ENCODE measurements at places on chromosomes 16 and 17.

- no peak overlapping the region for H3K27ac ChIP-seq
- DNase-seq = no peak
- H3K27me3 ChIP-seq = no peaks in the 10 kb centered on the region
- no peak overlapping the region for H3K4me3 ChIP-seq
Measured at GRCh38 chr17:79781736-79782575, 4.0 kb downstream of the CBX2 start.

DNA sequence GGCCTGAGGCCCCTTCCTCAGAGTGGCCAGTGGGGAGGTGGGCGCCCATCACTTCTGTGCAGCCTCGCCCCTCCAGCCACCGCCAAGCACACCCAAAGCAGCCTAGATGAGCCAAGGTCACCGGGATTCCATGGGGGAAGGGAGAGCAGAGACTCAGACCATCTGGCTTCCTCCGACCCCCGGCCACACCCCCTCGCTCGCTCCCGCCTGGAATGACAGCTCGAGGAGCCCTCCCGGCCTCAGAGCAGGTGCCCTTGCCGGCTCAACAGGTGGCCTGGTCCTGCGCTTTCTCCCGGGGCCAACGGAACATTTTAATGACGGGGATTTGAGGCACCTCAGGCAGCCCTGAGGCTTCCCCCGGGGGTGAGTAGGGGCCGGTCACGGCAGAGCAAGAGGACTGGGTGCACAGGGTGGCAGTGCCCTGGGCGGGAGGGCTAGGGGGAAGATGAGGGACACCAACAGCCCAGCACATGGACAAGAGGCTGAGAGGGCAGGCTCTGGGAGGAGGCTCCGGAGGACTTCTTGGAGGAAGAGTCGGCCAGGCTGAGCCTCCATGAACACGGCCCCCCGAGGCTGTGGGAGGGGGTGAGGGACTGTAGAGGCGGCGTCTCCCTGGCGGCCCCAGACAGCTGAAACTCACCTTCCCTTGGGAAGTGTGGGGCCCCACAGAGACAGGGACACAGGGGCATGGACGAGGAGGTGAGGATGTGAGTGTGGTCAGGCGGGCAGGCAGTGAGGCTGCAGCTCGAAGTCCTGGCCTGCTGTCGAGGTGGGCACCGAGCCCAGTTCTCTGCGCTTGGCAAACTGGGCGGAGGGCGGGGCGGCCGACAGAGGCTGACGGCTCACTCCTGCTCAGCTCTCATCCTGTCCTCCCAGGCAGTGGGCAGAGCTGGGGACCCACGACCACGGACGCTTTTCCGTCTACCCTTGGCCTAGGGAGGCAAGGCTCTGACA, 12.5 kb upstream of the C1QTNF8 start:
- H3K4me3 ChIP-seq = no peak overlapping the region
- H3K4me1 ChIP-seq = peaks cover 9% of the 10 kb centered on the region
- peak; percentile 90 for DNase-seq
- no peaks in the 10 kb centered on the region for H3K36me3 ChIP-seq
- H3K27me3 ChIP-seq = no peaks in the 10 kb centered on the region
- no peak overlapping the region for H3K27ac ChIP-seq

DNA sequence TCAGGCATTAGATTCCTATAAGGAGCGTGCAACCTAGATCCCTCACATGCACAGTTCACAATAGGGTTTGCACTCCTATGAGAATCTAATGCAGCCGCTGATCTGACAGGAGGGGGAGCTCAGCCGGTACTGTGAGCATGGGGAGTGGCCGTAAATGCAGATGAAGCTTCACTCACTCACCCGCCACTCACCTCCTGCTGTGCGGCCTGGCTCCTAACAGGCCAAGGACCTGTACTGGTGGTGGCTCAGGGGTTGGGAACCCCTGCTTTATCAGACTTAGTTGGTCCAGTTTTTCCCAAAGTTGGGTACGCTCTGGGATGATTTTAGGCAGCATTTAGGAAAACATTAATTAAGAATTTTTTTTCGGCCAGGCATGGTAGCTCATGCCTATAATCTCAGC, 103.8 kb downstream of the MARF1 start:
- H3K27ac ChIP-seq = no peak overlapping the region
- H3K36me3 ChIP-seq = no peaks in the 10 kb centered on the region
- no peak overlapping the region for H3K4me3 ChIP-seq
- no peaks in the 10 kb centered on the region for H3K4me1 ChIP-seq

DNA sequence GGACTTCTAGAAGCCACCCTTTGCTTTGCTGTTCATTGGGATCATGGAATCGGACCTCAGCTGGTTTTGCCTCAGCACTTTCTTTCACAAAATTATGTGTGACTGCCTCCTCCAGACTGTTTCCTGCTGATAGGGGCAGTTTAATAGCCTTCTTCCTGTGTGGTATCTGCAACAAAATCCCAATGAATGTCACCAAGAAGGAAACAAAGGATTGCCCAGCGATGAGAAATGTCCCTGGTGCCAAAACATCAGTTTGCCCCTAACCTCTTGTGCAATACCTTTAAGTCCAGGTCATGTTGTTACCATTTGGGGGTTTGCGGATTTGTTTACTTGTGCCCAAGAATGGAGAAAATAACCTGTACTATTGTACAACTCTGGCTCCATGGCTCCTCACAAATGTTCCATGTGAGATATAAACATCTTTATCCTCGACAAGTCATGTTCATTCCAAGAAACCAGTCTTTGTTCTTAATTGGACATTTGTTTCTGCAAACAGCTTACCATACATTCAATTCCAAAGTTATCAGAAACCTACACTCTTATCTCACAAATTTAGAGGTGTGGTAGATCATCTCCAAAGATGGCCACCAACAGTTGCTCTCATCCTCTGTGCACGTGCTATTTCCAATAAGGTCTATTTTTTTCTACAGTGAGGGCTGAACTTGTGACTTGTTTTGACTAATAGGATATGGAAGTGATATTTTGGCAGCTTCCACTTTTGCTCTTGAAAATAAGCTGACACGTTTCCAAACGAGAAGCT, 14.8 kb downstream of the TAC4 start:
- peaks cover 4% of the 10 kb centered on the region for H3K4me1 ChIP-seq
- H3K4me3 ChIP-seq = no peak overlapping the region
- no peak for DNase-seq
- H3K36me3 ChIP-seq = no peaks in the 10 kb centered on the region
- no peak overlapping the region for H3K27ac ChIP-seq
- no peaks in the 10 kb centered on the region for H3K27me3 ChIP-seq

GRCh38 chr17:62739645-62740388, 68.3 kb downstream of the MARCHF10 start:
- H3K36me3 ChIP-seq = no peaks in the 10 kb centered on the region
- H3K27ac ChIP-seq = no peak overlapping the region
- H3K27me3 ChIP-seq = no peaks in the 10 kb centered on the region
- no peaks in the 10 kb centered on the region for H3K4me1 ChIP-seq
- H3K4me3 ChIP-seq = no peak overlapping the region

- H3K27ac ChIP-seq = no peak overlapping the region
- no peak overlapping the region for H3K4me3 ChIP-seq
- H3K4me1 ChIP-seq = no peaks in the 10 kb centered on the region
- DNase-seq = no peak
- H3K36me3 ChIP-seq = no peaks in the 10 kb centered on the region
- peaks cover 2% of the 10 kb centered on the region for H3K27me3 ChIP-seq
Measured at GRCh38 chr16:86145669-86146068, 246.7 kb downstream of the IRF8 start.

GRCh38 chr17:40936437-40936971, 942 bp downstream of the KRT23 start:
- no peak overlapping the region for H3K4me3 ChIP-seq
- no peaks in the 10 kb centered on the region for H3K4me1 ChIP-seq
- H3K27ac ChIP-seq = no peak overlapping the region
- H3K27me3 ChIP-seq = no peaks in the 10 kb centered on the region
- H3K36me3 ChIP-seq = no peaks in the 10 kb centered on the region
- no peak for DNase-seq

DNA sequence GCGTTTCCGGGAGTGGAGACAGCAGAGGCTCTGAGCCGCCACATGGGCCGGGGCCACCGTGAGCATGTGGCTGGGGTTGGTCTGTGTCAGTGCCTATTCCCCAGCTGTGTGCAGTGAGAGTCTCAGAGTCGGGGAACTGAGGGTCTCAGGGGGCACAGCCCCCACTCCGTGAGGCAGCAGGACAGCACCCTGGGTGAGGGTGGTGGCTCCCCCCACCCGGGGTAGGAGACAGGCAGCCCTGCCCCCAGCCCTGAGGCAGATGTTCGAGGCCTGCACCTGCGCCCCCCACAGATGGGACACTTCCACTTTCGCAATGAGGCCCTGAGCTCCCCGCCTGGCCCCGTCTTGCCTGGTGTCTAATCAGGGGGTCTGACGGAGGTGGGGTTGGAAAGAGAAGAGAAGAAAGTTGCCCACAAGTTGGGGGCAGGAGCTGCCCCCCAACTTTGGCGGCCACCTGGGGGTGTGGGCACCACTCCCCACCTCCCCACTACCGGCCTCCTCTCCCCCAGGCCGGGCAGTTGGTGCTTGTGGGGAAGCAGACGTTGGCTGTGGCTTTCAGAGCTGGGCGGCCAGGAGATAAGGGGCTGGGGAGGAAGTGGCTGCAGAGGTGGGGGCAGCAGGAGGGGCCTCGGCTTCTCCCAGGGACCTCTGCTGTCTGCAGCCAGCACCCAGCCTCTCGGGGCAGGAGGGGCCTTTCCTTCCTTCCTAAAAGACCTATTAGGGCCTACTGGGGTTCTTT, 1.8 kb upstream of the CBFA2T3 start:
- no peaks in the 10 kb centered on the region for H3K36me3 ChIP-seq
- DNase-seq = no peak
- H3K27me3 ChIP-seq = no peaks in the 10 kb centered on the region
- H3K4me1 ChIP-seq = peaks cover 5% of the 10 kb centered on the region
- H3K27ac ChIP-seq = no peak overlapping the region

GRCh38 chr16:70774261-70774660, 26.7 kb downstream of the VAC14 start:
- DNase-seq = no peak
- no peak overlapping the region for H3K27ac ChIP-seq

- H3K4me3 ChIP-seq = no peak overlapping the region
- H3K27ac ChIP-seq = no peak overlapping the region
- H3K4me1 ChIP-seq = peaks cover 8% of the 10 kb centered on the region
- H3K27me3 ChIP-seq = no peaks in the 10 kb centered on the region
Measured at GRCh38 chr17:9971991-9972390, 66.9 kb upstream of the RCVRN start.

- H3K4me3 ChIP-seq = no peak overlapping the region
- H3K27ac ChIP-seq = no peak overlapping the region
- DNase-seq = no peak
- no peaks in the 10 kb centered on the region for H3K4me1 ChIP-seq
- H3K27me3 ChIP-seq = no peaks in the 10 kb centered on the region
Measured at GRCh38 chr16:86789621-86790051, 211.3 kb downstream of the FOXL1 start.

- no peaks in the 10 kb centered on the region for H3K4me1 ChIP-seq
- no peaks in the 10 kb centered on the region for H3K36me3 ChIP-seq
- no peak for DNase-seq
Measured at GRCh38 chr16:23514381-23515152, 4.3 kb upstream of the GGA2 start.

DNA sequence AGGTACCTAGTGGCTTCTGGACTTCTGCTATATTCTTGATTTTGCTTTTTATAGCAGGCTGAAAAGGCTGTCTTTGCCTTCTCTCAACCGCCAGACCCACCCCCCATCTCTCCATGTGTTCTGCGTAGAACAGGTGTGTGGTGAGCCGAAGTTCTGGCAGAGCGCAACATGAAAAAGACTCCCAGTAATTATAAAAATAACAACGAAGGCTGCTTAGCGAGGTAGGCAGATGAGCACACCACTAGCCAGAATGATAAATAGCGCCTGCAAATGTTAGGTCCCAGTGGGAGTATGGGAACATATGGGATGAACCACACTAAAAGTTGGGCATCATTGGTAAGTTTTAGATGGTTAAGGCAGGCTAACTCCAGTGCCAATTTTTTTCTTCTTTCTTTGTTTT, 14.0 kb upstream of the RBFOX1 start:
- H3K27ac ChIP-seq = no peak overlapping the region
- DNase-seq = no peak
- no peak overlapping the region for H3K4me3 ChIP-seq
- H3K27me3 ChIP-seq = no peaks in the 10 kb centered on the region
- H3K36me3 ChIP-seq = no peaks in the 10 kb centered on the region
- no peaks in the 10 kb centered on the region for H3K4me1 ChIP-seq

DNA sequence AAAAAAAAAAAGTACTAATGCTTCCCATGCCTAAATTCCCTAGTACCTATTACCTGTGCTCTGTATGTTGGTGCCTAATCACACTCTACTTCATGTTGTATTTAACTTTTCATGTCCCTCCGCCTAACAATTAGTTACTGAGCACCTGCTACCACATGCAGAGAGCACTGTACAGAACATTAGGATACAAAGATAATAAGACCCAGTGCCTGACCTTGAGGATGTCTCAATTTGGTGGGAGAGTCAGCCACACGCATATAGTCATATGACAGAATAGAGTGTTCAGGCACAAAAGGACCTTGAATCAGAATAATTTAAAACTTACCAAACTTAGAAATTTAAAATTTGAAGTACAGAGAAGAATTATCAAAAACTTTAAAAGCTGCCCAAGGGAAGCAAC, 42.1 kb downstream of the USP31 start:
- DNase-seq = no peak
- no peak overlapping the region for H3K4me3 ChIP-seq
- H3K27me3 ChIP-seq = no peaks in the 10 kb centered on the region
- H3K4me1 ChIP-seq = no peaks in the 10 kb centered on the region

DNA sequence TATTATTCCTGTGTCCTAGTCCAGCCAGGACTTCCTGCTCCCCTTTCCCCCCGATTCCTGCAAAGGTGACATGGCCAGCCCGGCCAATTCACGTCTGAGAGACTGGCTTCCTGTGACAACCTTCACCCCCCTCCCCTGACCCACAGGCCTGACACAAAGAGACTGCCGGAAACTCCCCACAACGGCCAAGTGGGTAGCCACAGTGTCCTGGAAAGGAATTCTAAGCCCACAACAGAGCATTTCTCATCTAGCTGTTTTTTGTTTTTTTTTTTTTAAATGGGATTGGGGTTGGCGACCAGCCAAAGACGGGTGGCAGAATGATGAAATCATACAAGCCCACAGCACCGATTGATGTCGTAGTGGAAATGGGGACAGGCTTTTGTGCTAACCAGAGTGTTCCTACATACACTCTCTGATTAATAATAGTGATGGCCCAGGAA, 2.8 kb upstream of the XAF1 start:
- peak overlapping the region; percentile 95 for H3K27ac ChIP-seq
- no peaks in the 10 kb centered on the region for H3K27me3 ChIP-seq
- no peak overlapping the region for H3K4me3 ChIP-seq
- H3K36me3 ChIP-seq = no peaks in the 10 kb centered on the region
- DNase-seq = peak; percentile 77
- H3K4me1 ChIP-seq = peaks cover 23% of the 10 kb centered on the region

DNA sequence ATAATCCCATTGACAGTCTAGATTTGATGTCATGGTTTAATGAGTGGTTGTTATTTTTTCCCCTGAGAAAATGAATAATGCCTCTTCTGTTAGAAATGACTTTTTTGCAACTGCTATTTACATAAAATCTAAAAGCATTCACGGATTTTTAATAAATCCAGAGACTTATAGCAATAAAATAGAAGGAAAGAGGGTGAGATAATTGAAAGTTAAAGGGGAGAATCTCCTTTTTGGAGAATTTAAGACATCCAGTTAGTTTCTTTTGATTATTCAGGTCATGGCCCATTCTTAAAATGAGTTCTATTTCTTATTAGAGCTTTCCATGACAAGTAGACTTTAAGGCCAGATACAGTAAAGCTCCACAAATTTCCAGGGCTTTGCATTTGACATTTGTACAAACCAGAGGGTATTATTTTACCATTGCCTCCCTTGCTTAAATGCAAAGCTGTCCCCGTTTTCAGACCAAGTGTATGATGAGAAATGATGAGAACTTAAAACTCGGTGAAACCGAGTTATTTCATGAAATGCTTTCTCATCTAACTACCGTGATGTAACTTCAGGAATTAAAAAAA, 789.0 kb upstream of the SOX9 start:
- H3K27ac ChIP-seq = no peak overlapping the region
- no peak for DNase-seq
- no peaks in the 10 kb centered on the region for H3K4me1 ChIP-seq
- no peaks in the 10 kb centered on the region for H3K27me3 ChIP-seq
- no peak overlapping the region for H3K4me3 ChIP-seq

All from ovary (tissue), 10 donors.